ENCODE measurements at places on chromosomes 5 and 9. TPM values are rescaled to one million over a fixed set of nuclear protein-coding genes. Genes with fewer than 3 reads are reported as not detected.

ACOT12 gene
- not detected for total RNA-seq

EQTN gene
- total RNA-seq: 3.4 TPM

IFNB1 gene
- not detected for total RNA-seq

GRCh38 chr9:20187318-20187717 is 398.5 kb upstream of the SLC24A2 start:
- H3K36me3 ChIP-seq: no peaks in the 10 kb centered on the region
- H3K27me3 ChIP-seq: no peaks in the 10 kb centered on the region
- no peak overlapping the region for H3K4me3 ChIP-seq
- H3K27ac ChIP-seq: no peak overlapping the region

MLANA gene
- not detected for total RNA-seq

LCN1 gene
- not detected for total RNA-seq

PTGDS gene
- total RNA-seq: not detected

DNA sequence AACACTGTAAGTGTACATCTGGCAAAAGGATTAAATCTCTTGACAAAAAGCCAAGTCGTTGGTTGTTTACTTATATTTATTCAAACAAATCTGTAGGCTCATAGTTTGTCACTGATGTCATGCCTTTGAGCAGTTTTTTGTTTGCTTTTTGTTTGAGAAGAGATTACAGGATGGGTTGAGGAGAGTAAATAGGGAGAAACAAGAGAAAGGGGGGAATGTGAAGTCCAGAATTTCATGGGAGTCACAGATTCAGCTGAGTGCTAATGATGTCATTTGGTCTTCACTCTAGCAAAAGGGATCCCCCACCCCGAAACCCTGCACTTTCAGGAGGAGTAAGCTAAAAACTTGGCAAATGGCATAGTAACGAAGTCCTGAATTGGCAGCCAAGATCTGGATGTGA is 337.4 kb downstream of the GLIS3 start:
- H3K27ac ChIP-seq: peak overlapping the region; percentile 19
- DNase-seq: no peak
- no peak overlapping the region for H3K4me3 ChIP-seq
- H3K36me3 ChIP-seq: no peaks in the 10 kb centered on the region
- peaks cover 49% of the 10 kb centered on the region for H3K4me1 ChIP-seq

BRINP1 gene
- 0.62 TPM for total RNA-seq

GRCh38 chr9:70589571-70590314 is 175.3 kb upstream of the KLF9 start:
- no peak overlapping the region for H3K4me3 ChIP-seq
- no peaks in the 10 kb centered on the region for H3K36me3 ChIP-seq
- H3K27ac ChIP-seq: no peak overlapping the region
- DNase-seq: no peak
- H3K27me3 ChIP-seq: no peaks in the 10 kb centered on the region

ADGRV1 gene
- total RNA-seq: 127 TPM

GRCh38 chr5:51686622-51687021 is 303.4 kb downstream of the ISL1 start:
- H3K27ac ChIP-seq: no peak overlapping the region
- no peaks in the 10 kb centered on the region for H3K27me3 ChIP-seq
- no peak for DNase-seq
- H3K36me3 ChIP-seq: no peaks in the 10 kb centered on the region

C9 gene
- total RNA-seq: not detected

- peaks cover 29% of the 10 kb centered on the region for H3K4me1 ChIP-seq
- no peak overlapping the region for H3K4me3 ChIP-seq
- no peaks in the 10 kb centered on the region for H3K36me3 ChIP-seq
- peak; percentile 47 for DNase-seq
- H3K27ac ChIP-seq: no peak overlapping the region
Observed at GRCh38 chr5:56827049-56827448, 11.7 kb downstream of the MAP3K1 start.

TSLP gene
- total RNA-seq: not detected

- H3K27me3 ChIP-seq: no peaks in the 10 kb centered on the region
- H3K4me3 ChIP-seq: no peak overlapping the region
- H3K36me3 ChIP-seq: peaks cover 5% of the 10 kb centered on the region
- no peak for DNase-seq
Observed at GRCh38 chr5:147382776-147383175, 127.1 kb downstream of the DPYSL3 start.

RNF208 gene
- 0.77 TPM for total RNA-seq

GRCh38 chr5:133368916-133369783 is 243.2 kb downstream of the FSTL4 start:
- no peaks in the 10 kb centered on the region for H3K36me3 ChIP-seq
- no peak overlapping the region for H3K4me3 ChIP-seq
- no peaks in the 10 kb centered on the region for H3K27me3 ChIP-seq

- no peaks in the 10 kb centered on the region for H3K4me1 ChIP-seq
- no peak overlapping the region for H3K27ac ChIP-seq
- H3K4me3 ChIP-seq: no peak overlapping the region
- no peaks in the 10 kb centered on the region for H3K27me3 ChIP-seq
- no peak for DNase-seq
Observed at GRCh38 chr9:110446171-110446570, 108.5 kb upstream of the TXNDC8 start.

- DNase-seq: no peak
- no peak overlapping the region for H3K27ac ChIP-seq
- H3K36me3 ChIP-seq: no peaks in the 10 kb centered on the region
- H3K27me3 ChIP-seq: no peaks in the 10 kb centered on the region
- peaks cover 19% of the 10 kb centered on the region for H3K4me1 ChIP-seq
- H3K4me3 ChIP-seq: no peak overlapping the region
Observed at GRCh38 chr5:76413746-76414145, 10.7 kb downstream of the IQGAP2 start.

Measured in neural progenitor cell (in vitro differentiated cells).